NCI-H1105 (cell line): ENCODE measurements at places on chromosomes 12 and 14.

DNA sequence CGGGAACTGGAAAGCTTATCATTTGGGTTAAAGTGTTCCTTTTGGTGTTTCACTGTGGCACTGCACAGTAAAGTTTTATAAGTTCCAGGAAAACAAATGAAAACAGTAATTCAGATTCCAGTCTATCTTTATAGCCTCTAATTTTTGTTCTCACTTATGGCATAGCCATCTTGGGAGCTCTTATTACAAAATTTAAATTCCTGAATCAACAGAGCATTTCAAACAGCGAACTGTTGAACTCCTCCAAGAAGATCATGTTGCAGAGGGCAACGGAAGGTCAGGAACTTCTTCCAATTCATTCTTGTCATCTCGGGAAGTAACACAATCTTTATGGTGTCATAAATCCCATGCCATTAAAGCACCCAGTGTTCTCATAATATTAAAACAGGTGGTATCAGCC, 229.1 kb downstream of the KCNC2 start:
- DNase-seq, result no peak

DNA sequence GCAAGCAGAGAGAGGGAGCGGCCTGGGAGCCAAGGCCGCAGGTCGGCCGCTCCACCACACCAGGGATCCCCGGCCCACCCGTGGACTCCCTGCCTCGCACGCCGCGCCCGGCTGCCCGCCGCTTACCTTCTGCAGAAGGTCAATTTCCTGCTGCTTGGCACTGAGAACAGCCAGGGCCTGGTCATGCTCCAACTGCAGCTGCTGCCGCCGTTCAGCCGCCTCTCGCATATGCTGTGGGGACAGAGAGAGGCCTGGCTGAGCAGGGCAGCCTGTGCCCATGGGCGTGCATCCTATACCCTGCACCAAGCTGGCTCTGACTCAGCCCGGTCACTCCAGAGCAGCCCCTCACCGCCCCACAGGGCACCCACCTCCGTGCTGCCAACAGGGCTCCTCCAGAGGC, 141.1 kb downstream of the PIWIL1 start:
- DNase-seq, result no peak

- DNase-seq, result peak; percentile 34
Observed at GRCh38 chr12:5432011-5432400, at the start of gene NTF3. NTF3 (plus strand) TSS chr12:5432108; CDS start chr12:5432325, 217 bp downstream.

DNA sequence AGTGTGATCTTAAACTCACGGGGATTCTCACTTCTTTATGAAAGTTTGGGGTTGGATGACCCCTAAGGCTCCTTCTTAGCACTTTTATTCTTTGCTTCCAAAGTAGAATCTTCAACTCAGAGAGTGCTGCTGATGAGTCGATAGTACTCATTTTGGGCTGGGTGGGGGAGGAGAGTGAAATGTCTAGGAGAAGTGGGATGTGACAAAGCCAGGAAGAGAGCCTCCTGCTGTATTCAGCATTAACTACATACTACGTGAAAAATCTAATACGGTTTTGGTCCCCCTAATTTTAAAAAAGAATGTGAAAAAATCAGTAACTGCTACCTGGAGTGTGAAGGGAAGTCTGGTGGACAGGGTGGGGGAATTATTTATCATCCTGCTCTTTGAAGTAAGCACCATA, 148.3 kb downstream of the SAMD4A start:
- DNase-seq, result no peak

DNA sequence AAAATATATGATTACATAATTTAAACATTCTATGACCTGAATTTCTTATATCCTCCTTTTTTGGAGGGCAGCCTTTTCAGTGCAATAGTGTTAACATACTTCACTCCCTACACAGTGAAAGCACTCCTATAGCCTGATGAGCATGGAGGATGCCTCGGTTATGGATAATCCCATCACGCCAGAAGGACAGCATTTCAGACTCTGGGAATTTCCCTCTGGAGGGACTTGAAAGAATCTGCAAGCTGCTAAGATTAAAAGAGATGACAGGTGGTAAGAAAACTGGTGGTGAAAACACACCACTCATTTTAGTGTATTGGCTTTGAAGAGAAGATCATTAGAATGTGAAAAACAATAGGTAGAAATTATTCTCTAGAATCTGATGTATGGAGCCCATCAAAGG, 99.3 kb upstream of the LMNTD1 start:
- no peak for DNase-seq

GRCh38 chr12:20624718-20625117, 70.4 kb upstream of the SLCO1C1 start:
- DNase-seq, result peak; percentile 7

GRCh38 chr14:101294136-101294535, 267.2 kb upstream of the DIO3 start:
- DNase-seq, result no peak
